CD4-positive, alpha-beta T cell treated with Interleukin-15 for 4 hours (primary cell): ENCODE measurements at places on chromosomes 16 and 17.

- DNase-seq, result no peak
These were observed 9.7 kb downstream of the CA4 start for GRCh38 chr17:60159479-60159866.

DNA sequence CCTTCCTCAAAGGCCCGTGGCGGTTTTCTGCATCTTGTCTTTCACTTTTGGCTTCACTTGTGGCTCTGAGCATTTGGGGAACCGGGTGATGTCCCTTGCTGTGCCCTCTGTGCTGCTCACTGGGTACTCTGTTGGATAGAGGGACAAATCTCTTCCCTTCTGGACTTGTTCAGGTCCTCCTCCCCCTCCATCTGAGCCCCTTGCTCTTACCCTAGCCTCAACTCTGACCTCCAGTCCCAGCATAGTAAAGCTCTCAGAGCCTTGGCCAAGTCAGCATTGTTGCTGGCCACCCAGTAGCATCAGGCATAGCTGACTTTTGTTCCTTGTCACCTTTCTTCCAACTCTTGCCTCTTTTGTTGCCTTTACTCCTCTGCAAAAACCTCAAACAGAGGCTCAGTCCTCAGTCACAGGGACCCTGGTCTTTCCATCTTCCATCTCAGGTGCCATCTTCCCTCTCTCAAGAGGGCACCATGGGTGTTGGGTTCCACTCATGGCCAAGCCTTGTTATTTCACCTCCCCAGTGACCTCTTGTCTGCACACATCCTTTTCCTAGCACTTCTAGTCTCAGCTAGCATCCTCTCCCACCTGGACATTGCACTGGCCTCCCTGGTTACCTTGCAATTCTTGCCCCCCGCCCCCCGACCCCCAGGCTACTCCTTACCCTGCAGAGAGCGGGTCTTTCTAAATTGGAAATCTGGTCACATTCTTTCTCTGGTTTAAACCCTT, 393 bp upstream of the PSMB10 start:
- DNase-seq, result peak; percentile 81

DNA sequence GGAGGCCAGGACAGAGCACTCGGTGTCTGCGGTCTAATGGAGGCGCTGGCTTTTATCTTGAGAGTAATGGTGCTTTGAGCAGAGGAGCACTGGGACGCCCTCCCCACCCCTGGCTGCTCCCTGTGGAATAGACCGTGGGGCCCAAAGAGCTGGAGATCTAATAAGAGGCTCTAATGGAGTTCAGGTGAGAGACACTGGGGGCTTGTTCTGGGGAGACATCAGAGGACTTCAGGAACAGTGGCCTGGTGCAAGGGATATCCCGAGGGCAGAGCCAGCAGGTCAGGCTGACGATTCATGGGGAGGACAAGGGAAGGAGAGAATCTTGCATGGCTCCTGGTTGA, 9.5 kb upstream of the KRT19 start:
- no peak for DNase-seq

GRCh38 chr17:67385122-67385988, 8.3 kb downstream of the PITPNC1 start:
- no peak for DNase-seq

DNA sequence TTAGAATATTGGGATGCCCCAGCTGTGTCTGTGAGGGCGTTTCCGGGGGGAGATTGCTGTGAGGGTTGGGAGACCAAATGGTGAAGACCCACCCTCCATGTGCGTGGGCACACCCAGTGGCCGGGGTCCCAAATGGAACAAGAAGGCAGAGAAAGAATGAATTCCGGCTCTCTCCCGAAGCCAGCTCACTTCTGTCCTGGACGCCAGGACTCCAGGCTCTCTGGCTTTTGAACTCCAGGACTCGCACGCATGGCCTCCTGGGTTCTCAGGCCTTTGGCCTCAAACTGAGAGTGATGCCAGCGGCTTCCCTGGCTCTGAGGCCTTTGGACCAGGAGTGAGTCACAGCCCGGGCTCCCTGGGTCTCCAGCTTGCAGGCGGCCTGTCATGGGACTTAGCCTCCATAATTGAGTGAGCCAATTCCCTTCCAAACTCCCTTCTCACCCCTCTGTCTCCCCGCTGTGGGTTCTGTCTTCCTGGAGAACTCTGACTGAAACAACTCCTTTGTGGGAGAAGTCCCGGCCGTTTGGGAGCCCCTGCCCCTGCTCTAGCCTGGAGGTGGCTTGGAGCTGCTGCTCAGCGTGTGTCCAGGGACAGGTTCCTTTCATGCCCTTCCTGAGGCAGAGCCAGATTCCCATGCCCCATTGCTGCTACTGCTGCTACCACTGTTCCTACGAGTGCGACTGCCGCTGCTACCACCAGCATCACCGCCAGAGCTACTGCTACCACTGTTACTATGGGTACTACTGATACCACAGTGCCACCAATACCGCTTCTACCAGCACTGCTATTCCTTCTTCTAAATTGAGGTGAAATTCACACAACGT, 49.8 kb upstream of the CBX4 start:
- no peak for DNase-seq

- DNase-seq, result no peak
These were observed 75.5 kb downstream of the RPA1 start for GRCh38 chr17:1905190-1905913.

- no peak for DNase-seq
These were observed 16.5 kb downstream of the GLP2R start for GRCh38 chr17:9842057-9842758.

DNA sequence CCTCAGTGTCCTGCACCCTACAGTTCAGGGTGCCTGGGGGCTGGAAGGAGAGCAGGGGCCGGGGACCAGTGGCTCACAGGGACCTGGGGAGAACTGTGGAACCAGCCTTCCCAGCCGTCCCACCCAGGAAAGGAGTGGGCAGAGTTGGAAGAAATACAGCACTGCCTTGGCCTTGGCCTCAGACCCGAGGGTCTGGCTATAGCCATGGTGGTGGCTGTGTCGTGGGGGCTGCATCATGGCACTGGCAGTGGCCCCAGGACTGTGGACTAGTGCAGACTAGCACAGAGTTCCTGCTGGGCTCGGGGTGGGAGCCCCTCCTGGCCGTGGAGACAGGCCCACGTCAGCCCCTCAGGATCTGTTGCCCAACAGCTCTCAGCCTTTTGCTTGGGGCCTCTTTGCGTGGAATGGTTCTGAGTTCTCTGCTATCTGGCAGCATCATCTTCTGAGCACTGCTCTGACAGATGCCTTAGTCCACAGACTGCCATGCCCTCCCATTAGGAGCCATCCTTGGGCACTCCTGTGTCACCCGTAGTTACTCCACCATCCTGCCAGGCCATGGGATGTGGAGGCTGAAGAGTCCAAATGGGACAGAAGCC, 12.6 kb upstream of the DNASE1 start:
- DNase-seq, result no peak

- no peak for DNase-seq
These were observed 1.8 kb upstream of the PRSS53 start for GRCh38 chr16:31090540-31090939.

- no peak for DNase-seq
These were observed 78.1 kb downstream of the GP2 start for GRCh38 chr16:20249211-20249610.

- DNase-seq, result no peak
These were observed 85.0 kb downstream of the NOG start for GRCh38 chr17:56678249-56679114.

DNA sequence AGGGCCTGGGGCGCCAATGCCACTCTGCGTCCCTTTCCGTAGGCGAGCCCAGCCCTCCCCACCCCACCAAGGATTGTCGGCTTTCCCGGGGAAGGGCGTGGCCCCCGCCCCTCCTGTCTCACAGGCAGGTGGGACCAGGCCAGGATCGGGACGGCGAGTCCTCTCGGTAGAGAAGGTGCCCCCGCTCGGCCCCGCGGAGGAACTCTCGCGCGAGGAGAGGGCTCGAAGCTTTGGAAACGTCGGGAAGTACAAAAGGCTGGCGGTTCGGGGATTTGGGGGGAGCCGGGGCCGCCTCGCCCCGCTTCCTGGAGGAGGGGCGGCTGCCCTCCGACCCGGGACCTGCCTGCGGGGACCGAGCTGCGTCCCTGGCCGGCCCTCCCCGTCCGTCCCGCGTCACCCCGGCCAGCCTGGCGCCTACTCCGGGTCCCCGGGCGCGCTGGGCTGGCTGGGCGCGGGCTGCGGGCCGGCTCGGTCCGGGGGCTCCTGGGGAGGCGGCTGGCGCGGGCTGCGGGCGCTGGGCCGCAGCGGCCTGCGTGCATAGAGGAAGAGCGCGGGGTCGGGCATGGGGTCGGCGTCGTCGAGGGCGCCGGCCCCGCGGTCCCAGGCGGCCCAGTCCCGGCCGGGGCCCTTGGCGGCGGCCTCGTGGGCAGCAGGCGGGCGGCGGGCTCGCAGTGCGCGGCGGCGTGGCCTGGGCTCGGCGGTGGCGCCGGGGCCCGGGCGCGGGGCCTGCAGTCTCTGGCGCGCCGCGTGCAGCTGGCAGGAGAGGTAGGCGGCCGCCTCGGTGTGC, 12.6 kb upstream of the CLUH start:
- no peak for DNase-seq

DNA sequence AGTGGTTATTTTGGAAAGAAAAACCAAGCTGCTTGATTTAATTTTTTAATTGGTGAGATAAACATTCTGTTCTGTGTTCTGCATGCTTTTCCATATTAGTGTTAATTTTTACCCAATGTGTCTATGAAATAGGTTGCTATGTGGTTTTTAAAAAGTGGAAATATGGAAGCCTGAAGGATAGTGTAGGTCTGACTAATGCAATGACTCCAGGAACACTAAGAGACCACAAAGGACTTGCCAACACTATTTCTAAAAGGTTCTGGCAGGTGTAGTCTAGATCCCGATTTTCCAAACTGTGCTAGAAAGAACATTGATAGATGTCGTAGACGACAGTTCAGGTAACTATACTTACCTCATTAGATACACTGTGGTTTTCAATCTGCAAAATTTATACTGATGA, 877.4 kb upstream of the GOT2 start:
- no peak for DNase-seq

DNA sequence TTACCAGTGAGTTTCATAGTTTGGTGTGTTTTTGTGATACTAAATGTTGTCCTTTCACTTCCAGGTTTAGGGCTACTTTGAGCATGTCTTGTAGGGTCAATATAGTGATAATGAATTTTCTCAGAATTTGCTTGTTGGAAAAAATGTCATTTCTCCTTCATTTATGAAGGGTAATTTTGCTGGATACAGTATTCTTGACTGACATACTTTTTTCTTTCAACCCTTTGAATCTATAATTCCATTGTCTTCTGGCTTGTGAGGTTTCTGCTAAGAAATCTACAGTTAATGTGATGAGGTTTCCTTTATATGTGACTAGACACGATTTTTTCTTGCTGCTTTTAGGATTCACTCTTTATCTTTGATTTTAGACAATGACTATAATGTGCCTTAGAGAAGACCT, 219.3 kb downstream of the BCAS3 start:
- DNase-seq, result no peak

GRCh38 chr16:85682516-85682915, 6.2 kb downstream of the GINS2 start:
- no peak for DNase-seq

DNA sequence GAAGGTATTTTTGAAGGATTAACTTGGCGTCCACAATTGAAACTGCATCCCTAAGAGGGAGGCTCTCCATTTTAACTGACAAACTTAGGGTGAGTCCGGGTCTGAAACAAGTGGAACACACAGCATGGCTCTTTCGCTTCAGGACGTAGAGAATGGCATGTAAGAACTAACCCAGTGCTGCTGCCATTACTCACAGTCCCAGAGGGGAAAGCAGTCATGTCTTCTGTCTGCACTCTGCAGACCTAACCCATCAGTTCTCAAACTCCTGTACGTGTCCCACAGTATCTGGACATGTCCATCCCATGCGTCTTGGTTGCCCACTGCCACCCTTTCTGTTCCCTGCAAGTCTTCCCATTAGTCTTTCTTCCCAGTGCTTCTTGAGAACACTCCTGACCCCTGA, 563 bp downstream of the ST6GALNAC1 start:
- DNase-seq, result no peak

GRCh38 chr16:369275-369865, 968 bp downstream of the MRPL28 start:
- DNase-seq, result no peak

DNA sequence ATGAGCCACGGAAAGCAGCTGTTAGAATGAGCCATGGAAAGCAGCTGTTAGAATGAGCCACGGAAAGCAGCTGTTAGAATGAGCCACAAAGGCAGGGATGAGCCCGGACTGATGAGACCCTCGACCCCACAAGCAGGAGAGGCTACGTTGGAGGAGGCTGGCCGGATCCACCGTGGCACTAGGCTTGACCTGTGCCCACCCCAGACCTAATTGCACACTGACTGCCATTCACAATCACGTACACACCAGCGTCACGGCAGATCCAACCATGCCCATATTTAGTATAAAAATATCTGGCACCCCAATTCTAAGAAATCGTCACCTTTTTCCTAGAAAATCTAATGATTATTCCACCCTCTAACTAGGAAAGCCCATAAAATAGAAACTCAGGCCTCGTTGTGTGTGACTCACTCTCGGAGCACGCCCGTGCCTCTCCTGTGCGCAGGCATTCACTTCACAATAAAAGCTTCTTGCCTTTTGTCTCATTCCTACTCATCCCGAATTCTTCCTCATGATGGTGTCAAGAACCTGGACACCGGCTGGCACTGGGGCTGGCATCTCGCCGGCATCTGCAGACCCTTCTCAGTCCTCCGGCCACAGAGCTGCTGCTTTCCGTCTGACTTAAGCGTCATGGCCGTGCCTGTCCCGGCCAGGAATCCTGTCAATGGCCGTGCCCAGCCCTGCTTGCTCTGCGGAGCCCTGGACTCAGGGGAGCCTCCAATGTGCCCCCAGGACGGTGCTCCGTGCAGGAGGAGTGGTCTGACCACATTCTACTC, 5.5 kb upstream of the SECTM1 start:
- no peak for DNase-seq

- DNase-seq, result no peak
These were observed 898.2 kb upstream of the GOT2 start for GRCh38 chr16:59632276-59632855.

- DNase-seq, result no peak
These were observed 607.5 kb downstream of the TOX3 start for GRCh38 chr16:51939378-51939871.

DNA sequence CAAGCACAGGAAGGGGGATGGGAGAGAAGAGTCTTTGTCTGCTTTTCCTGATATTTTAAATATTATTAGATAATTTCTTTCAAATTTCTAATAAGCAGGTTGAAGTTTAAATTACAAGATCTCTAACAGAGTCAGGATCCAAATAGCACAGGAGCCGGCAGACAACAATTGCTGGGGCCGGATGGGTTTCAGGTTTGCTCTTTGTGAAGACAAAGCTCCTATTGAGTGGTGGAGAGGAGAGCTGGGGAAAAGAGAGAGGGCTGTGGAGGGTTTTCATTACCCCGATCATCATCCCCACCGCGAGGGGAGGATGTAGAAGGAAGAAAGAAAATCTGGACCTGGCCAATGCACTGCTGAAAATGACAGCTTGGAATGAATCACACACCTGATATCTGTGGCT, 197.3 kb downstream of the SOX9 start:
- no peak for DNase-seq

GRCh38 chr16:12881182-12881581, 20.2 kb upstream of the SHISA9 start:
- DNase-seq, result no peak

- no peak for DNase-seq
These were observed 84.6 kb downstream of the USP31 start for GRCh38 chr16:23064639-23065038.

GRCh38 chr16:87974178-87974577, 22.9 kb downstream of the BANP start:
- no peak for DNase-seq
